ENCODE measurements at places on chromosomes 16 and 17.

- DNase-seq, result no peak
Observed at GRCh38 chr16:11056993-11057649, 112.8 kb downstream of the CLEC16A start.

DNA sequence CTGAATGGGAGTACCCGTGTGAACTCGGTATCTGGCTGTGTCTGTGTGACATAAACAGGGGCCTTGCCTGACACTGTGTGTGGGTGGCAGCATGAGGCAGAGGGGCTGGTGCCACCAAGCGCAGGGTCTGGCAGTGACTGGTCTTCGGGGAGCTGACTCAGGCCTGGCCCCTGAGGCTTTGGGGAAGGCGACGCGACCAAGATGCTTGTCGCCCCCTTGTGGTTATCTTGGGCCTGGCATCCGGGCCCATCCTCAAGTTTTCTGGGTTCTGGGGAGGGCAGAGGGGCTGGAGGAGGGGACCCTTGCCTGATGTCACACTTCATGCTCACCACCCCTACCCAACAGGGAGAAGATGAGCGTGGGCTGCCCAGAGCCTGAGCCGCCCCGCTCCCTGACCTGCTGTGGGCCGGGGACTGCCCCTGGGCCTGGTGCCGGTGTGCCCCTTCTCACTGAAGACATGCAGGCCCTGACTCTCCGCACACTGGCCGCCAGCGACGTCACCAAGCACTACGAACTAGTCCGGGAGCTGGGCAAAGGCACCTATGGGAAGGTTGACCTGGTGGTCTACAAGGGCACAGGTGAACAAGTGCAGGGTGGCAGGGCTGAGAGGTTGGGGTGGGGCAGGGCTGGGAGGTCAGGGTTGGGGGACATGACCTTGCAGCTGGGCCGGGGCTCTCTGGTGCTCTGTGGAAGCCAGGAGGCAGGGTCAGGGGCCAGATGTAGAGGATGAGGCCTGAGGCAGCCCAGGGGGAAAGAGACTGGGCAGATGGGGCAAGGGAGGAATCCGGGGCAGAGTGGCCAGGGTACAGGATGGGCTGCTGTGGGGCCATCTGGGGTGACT, 24.9 kb downstream of the SBK1 start:
- DNase-seq, result peak; percentile 41

GRCh38 chr16:30659507-30660423, 1.5 kb downstream of the FBRS start:
- peak; percentile 7 for DNase-seq

GRCh38 chr17:57284583-57284982, 28.3 kb downstream of the MSI2 start:
- no peak for DNase-seq

DNA sequence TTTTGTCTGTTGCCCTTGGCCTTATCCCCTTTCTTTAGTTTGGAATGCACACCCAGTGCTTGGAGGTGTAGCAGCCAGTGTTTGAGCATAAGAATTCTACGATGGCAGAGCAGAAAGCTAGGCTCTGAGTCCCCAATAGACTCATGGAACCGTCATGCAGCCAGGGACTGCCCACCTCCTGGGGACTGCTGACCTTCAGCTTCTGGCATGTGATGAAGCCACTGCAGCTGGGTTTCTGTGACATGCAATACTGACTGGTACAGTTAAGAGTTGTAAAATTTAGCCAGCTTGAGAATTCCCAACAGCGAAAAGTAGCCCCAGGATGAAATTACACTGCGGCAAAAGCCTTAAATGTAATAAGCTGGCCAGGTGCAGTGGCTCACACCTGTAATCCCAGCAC, 9.0 kb upstream of the MAP3K14 start:
- DNase-seq, result peak; percentile 62

DNA sequence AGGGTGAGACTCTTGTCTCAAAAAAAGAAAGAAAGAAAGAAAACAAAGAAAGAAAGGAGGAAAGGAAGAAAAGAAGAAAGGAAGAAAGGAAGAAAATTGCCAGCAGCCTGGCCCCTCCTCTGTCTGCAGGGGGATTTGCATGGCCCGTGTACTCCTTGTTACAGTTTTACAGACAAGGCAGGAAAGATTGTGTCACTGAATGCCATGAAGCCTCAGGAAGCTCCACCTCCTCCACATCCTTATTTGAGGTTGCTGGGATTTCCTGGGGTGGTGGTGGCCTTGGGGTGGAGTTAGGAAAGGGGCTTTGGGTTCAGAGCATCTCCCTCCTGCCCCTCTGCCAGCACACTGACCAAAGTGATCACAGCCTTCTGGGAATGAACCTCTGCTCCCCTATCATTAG, 23.6 kb downstream of the CFAP20 start:
- DNase-seq, result no peak

DNA sequence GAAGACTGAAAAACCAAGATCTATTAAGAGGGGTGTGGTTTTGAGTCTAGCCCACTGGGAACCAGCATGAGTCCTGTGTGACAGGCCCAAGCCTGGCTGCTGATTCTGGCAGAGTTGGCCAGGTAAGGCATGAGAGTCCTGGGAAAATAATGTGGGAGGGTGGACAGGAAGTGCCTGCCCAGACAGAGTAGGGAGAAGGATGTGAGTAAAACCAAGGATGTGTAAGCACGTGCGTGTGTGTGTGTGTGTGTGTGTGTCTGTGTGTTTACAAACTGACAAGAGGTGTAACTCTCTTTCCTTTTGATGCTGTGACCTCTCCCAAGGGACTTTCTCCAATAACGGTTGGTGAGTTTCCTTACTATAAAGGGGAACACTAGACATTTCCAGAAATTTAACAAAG, 15.6 kb upstream of the TEX2 start:
- DNase-seq, result peak; percentile 59

- DNase-seq, result no peak
Observed at GRCh38 chr16:19245326-19245925, 40.1 kb upstream of the CLEC19A start.

GRCh38 chr16:4141604-4142003, 25.4 kb upstream of the ADCY9 start:
- no peak for DNase-seq

- no peak for DNase-seq
Observed at GRCh38 chr16:8372141-8372540, 218.2 kb downstream of the TMEM114 start.

- no peak for DNase-seq
Observed at GRCh38 chr16:30875871-30876801, 17.7 kb downstream of the BCL7C start.

- DNase-seq, result no peak
Observed at GRCh38 chr16:35788381-35788780, 2329.0 kb downstream of the TP53TG3F start.

DNA sequence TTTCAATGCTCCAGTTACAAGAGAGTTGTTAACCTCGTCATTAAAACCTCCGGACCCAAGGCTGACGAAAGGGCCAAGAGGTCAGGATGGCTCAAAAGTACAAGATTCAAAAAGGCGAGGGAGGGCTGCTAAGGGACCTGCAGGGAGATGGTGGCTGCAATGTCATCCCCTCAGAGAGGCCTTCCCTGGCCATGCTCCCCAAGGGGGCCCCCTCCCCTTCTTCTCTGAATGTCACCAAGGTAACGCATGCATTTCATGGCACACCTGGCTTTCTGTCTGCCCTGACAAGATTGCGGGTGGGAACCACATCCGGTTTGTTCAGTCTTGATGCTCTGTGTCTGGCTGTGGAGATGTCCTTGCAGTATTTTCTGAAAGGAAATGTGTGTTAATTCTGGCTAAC, 89.9 kb downstream of the C16orf78 start:
- DNase-seq, result no peak

- DNase-seq, result no peak
Observed at GRCh38 chr16:11980136-11980844, 3.8 kb downstream of the SNX29 start.

DNA sequence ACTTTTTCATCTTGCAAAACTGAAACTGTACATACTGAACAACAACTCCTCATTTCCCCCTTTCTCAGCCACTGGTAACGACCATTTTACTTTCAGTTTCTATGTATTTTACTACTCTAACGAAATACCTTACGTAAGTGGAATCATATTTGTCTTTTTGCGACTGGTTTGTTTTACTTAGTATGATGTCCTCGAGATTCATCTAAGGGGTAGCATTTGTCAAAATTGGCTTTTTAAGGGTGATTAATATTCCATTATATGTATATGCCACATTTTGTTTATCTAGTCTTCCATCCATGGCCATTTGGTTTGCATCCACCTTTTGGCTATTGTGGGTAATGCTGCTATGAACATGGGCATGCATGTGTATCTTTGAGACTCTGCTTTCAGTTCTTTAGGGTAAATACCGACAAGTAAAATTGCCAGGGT, 10.4 kb downstream of the KPNB1 start:
- no peak for DNase-seq

DNA sequence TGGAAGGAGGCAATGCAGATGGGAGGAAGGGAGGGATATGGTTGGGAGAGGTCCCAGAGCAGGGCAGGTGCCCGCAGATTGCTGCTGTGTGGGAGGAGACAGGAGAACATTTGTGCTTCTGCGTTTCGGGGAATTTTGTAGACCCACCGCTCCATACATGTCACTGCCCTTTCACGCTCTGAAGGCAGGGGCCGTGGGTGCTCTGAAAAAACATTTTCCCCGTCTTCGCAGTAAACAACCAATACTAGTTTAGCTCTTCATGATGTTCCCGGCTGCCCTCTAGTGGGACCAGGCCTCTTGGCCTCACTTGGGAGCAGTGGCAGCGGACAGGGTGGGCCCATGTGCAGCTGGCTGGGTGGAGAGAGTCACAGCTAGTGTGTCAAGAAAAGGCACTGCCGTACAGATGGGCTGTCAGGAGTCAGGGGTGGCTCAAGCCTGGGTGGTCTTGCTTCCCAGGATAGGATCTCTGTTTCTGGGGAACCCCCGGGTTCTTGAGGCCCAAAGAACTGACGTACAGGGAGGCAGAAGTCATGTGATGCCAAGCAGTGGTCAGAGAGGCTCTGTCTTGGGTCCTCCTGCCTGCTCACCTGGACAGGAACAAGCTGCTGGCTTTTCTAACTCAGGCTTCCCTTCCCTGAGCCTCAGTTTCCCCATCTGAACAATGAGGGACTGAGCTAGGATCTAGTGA, 46.5 kb upstream of the CPNE2 start:
- peak; percentile 31 for DNase-seq

DNA sequence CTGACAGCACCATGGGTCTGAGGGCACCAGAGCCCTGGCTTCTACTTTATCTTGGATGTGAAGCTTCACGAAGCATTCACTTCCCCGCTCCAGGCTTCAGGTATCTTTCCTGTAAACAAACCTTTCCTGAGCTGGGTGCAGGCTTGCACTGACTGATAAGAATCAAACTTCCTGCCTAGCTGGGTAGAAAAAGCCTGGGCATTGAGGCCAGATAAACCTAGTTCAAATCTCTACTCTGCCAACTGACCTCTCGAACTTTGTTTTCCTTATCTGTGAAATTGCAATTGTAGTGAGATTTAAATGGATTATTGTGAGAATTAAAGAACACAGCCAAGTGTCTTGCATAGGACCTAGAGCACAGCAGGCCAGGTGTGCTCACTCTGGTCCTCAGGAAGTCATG, 2.9 kb upstream of the TMEM208 start:
- DNase-seq, result no peak

DNA sequence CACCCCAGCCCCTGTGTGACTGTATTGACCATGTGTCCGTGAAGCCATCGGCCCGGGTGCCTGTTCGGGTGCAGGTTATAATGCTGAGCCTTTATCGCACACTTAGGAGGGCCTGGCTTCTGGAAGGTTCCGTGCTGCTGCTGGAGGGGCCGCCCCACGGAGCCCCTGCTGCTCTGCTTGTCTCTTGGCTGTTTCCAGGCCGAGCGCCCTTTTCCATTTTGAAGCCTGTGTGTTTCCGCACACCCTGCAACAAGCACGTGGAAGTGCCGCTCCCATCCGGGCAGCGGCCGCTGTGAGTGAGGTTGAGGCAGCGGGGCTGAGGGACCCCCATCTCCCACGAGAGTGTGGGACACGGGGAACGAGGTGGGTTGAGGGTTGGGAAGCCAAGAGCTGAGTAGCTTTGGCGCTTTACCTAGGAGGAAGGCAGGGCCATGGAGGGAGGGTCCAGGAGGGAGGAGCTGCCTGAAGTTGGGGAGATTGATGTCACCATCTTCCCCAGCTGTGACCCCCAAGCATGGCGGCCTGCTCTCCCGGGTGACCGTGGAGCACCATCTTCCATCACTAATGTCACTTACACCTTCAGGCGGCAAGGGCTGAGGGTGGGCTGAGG, 200.1 kb upstream of the GSE1 start:
- no peak for DNase-seq

- no peak for DNase-seq
Observed at GRCh38 chr16:12752159-12752558, 51.5 kb downstream of the CPPED1 start.

GRCh38 chr16:19203374-19203966, 35.4 kb downstream of the SYT17 start:
- no peak for DNase-seq

GRCh38 chr17:69367298-69367697, 40.4 kb upstream of the ABCA5 start:
- no peak for DNase-seq

DNA sequence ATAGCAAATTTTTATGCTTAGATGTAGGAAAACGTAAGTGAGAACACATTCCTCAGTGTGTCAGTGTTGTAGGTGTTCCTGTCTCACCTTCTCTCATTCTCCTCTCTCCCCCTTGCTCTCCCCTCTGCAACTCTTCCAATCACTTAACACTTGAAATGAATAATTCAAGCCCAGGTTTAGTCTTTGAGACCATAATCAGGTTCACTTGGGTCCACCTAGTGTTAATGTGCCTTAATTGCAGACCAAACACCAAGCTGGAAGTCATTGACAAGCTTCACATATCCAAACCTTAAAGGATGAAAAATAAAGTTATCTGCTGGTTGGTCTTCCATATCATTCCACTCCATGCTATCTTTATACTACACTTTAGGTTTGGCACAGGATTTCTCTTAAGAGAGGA, 37.0 kb downstream of the STXBP4 start:
- DNase-seq, result peak; percentile 14

DNA sequence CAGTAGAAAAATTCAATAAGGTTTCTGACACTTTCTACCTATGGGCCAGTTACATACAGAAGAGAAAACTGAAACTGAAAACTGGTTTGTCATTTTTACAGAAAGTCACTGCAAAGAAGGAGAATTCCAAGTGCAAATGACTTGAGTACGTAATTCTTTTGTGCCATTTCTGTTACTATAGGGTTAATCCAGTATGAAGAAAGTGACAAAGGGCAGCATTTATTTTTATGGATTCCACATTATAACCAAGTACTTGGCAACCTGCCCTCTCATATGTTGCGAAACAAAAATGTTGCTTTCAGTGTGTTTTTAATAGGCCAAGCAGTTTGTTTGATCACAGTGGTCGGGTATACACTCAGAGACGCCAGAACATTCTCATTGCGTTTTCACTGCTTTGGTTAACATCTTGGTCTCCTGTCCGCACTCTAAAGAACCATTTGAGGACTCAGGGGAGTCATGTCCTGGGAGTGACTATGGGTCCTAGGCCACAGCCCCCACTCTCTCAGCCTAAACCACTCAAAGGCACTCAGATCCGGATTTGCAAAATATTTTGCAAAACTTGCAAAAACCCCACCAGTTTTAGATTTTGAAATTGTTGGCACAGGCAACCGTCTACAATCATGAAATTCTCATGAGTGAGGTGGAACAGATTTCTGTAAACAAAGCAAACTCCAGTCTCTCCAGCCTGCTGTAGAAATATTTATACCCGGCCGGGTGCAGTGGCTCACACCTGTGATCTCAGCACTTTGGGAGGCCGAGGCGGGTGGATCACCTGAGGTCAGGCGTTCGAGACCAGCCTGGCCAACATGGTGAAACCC, 15.4 kb upstream of the HELZ start:
- DNase-seq, result peak; percentile 26

GRCh38 chr17:15963670-15964110, 18.8 kb downstream of the ADORA2B start:
- DNase-seq, result peak; percentile 91

All from RPMI7951 (cell line).